ENCODE measurements at places on chromosomes 11 and 22.

GRCh38 chr22:44405661-44406060, 92.4 kb downstream of the RTL6 start:
- no peak for DNase-seq

DNA sequence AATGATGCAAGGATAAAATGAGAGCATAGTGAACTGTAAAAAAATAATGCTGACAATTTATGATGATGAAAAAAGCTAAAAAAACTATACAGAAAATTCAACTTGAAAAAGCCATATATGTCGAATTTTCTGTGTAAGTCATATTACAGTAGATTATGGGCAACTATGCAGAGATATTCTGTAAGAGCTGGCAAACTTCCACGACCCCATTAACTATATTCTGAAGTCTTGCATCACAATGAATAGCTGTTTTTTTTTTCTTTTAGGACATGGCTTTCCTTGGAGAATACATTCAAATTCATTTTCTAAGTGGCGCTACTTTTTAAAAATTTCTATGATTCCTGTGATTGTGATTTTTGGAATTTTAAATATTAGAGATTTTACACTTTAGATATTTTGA, 18.4 kb downstream of the PSMD13 start:
- no peak for DNase-seq

- no peak for DNase-seq
Measured at GRCh38 chr22:17135153-17135760, 14.1 kb upstream of the TMEM121B start.

GRCh38 chr11:78469896-78470295, 52.3 kb upstream of the GAB2 start:
- DNase-seq: no peak

DNA sequence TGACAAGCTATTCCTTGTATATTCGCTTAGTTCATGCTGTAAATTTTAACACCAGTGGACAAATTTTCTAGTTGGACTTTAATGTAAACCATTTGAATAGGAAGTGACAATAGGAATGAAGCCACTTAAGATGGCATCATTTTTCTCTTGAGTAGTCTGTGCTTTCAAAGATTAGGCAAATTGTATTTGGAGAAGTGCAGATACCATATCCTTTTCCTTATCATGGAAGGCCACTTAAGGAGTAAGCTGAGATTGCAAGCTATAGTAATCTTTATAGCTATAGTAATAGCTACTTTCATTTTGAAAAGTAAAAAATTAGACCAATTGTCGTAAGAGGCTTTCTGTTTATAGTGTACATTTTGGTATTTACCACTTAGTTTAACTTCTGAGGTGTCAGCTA, 12.8 kb downstream of the CAPRIN1 start:
- DNase-seq: no peak

GRCh38 chr22:46672731-46673130, 52.5 kb downstream of the GRAMD4 start:
- DNase-seq: no peak

DNA sequence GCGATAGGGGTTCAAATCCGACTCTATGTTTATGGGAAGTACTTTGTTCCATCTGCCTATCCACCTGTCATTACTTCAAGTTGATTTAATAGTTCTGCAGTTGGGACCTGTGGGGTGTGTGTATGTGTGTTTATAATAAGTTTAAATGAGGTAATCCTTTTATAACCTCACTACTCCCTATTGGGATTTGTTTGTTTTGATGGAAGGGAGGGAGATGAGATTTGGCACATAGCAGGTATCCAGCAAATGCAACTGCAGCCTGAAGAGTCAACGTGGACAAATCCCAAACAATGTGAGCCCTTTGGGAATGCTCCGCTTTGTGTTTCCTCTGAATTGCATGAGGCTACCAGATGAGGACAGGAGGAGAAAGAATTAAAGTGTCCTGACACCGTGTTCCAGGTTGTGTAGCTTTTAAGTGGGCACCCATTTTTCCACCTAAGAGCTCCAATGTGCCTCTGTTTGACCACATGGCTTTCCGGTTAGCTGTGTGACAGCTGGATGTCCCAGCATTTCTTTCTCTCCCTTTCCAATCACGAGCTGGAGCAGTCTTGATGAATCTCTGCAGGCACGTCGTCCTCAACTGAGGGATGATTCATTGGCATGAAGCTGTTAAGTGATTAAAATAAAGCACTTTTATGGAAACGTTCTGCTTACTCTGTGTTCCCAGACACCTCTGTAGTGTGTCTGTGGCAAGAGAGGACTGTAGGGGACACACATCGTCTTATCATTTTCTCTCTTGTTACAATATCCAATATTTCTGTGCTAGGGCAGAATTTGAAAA, 610.7 kb downstream of the NTM start:
- DNase-seq: no peak

DNA sequence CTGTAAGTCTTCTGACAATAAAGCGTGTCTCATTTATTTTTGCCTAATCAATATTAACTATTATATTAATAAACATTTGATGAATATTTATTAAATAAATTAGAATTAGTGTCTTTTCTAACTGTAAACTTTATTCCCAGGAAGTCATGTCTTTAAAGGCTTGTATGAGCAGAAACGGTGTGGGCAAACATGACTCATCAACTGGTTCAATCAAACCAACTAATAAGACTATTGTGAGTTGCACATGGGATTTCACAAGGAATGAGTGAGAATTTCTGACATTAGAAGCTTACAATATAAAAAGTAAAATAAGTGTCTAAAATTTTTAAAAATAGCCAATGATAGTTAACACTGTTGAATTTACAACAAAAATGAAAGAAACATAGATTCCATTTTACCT, 259.2 kb upstream of the CTSC start:
- DNase-seq: no peak

- no peak for DNase-seq
Measured at GRCh38 chr22:43245717-43246116, 58.8 kb upstream of the TTLL12 start.

DNA sequence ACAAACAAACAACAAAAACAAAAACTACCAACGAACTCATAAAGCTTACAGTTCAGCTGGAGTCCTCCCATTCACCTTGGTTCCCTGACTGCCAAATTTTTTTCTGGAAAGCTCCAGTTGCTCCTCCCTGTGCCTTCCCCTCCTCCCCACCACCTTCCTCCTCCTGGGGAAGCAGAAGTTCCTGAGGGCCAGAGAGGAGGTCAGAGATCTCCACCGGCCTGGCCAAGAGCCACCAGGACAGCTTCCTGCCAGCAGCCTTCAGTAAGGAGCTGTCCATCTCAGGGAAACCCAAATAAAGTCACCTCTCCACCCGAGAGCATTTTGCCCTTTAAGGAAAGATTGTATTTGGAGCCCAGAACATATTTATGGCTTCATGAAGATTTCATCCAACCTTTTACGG, 20.0 kb downstream of the APLNR start:
- DNase-seq: no peak
